Activated CD4-positive, CD25-positive, alpha-beta regulatory T cell treated with anti-CD3 and anti-CD28 coated beads, Interleukin-2, amount 50 U/mL, for 16 hours (primary cell): ENCODE measurements at places on chromosomes 5 and 9.

DNA sequence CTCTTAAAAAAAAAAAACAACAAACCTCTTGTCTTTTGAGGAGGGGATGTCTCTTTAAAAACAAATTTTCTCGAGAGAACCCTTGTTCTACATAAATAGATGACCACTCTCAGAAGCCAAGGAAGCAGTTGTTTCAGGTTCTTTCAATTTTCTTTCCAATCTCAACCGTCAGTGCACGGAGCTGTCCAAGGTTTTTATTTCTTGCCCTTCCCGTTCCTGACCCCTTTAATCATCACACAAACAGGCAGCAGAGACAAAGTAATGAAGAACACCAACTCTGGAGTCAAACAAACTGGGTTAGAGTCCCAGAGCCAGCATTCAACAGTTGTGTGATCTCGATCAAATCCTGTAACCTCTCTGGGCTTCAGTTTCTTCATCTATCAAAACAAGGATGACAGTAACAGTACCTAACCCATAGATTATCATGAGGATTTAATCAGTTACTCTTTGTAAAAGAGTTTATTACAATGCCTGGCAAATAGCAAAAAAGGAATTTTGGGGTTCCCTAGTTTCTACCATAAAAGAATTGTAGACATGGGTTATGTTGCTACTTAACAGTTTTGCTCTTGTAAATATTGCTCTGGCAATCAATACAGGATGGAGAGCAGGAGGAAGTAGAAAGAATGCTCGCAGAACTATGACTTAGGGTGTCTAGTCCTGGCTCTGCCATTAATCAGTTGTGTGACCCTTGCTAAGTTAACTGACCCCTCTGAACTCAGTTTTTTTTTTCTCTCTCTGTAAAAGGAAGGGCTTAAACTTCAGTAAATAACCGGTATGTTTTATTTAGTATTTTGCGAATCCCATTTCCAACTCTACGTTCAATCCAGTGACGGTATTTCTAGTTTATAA is 1.0 kb upstream of the NIM1K start:
- DNase-seq, result no peak

- DNase-seq, result no peak
These were observed 14.6 kb downstream of the NDUFA8 start for GRCh38 chr9:122144836-122145591.

- no peak for DNase-seq
These were observed 1346.4 kb downstream of the EFNA5 start for GRCh38 chr5:106324356-106324755.

DNA sequence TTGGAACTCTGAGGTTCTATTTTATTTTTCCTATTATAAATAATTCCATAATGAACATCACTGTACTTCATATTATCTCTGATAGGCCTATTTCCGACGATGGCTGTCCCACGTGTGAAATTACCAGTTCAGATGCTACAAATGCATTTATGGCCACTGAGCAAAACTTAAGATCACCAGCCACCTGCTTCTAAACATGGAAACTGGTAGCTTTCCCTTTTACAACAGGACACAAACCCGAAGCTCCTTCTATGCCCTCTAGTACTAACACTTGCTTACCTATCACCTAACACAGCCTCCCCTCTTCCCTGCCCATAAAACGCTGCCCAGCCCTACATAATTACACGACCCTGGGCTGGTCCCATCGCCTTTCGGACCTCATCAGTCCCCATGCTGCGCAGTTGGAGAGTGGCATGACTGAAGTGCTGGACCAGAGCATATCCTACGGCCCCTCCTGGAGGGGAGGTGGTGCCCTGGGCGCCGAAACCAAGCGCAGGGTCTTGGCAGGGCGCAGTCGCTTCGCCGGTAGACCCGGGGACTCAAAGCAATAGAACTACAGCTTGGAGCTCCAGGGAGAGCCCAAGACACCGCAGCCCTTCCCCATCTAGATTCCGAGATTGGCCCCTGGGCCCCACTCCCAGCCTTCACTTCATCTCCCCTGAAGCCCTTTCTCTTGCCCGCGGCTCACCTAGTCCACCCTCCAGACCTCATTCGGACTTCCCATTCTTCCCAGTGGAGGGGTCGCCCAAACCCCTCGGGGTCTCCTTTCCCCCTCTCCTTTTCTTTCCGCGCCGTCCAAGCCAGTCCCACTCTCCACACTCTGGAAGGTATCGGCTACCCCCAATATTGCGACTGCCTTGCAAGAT is 1.0 kb upstream of the SAP30L start:
- no peak for DNase-seq

GRCh38 chr5:87311405-87312279 is 44.0 kb downstream of the RASA1 start:
- DNase-seq, result no peak

DNA sequence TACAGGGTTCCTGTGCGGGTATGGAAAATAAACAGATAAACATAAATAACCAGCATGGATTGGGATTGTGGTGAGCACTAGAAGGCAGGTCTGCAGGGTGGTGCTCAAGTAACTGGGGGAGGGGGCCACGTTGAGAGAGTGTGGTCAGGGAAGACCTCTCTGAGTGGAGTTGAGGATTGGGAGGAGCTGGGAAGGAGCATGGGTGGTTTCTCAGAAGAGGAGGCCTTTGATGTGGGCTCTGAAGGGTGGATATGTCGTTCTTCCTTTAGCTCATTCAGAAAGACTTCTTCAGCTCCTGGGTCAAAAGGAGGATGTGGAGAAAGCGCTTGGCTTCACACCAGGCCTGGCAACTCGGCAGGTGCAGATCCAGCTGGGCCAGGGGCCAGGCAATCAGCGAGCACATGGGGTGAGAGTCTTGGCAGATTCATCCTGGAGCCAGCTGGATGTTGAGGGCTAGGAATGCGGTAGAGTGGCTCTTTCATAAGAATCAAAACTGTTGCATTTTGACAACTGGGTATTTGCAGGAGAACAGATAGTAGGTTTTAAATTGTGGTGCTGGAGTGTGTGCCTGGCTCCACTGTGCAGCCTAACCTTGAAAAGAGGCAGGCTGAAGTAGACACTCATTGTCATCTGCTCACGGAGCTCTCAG is 71.7 kb downstream of the PCSK5 start:
- DNase-seq, result no peak

DNA sequence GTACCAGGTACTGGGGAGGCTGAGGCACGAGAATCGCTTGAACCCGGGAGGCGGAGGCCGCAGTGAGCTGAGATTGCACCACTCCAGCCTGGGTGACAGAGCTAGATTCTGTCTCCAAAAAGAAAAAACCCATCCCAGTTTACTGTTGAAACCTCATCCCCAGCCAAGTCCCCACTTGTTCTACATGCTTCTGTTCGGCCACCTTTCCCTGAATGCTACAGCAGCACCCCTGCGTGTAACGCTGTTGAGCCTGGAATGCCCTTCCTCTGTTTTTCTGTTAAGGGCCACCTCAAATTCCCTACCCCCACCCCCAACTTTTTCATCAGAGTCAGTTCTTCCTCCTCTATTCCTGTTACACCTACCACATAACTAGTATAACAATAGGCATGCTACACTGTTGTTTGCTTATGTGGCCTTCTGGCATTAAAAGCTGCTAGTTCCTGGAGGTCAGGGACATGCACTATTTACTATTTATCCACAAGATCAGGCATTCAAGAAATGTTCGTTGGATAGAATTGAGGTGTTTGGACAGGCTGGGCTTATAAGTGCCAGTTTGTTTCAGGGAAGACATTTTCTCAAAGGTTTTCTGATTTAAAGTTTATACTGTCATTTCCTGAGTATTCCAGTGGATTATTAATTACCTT is 47.1 kb upstream of the C5orf47 start:
- DNase-seq, result no peak
